GM13977 (cell line): ENCODE measurements at places on chromosomes 4 and X.

DNA sequence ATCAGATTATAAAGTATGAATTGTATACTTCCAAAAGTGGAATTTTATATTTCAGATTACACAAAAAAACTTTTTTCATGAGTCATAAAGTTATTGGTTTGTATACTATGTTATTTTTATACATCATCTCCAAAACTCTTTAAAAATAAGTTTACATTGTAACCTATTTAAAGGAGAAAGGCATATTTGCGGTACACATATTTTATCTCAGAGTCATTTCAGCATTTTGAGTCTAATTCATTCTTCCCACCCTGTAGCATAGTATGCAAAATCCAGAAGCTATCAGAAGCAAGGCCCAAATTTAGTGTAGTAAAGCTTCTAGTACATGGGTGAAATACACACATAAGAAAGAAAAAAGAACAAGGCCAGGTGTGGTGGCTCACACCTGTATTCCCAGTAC lies 80.3 kb downstream of the AWAT2 start:
- no peak for DNase-seq

- DNase-seq, result peak; percentile 36
These were observed 1.1 kb downstream of the PCSK1N start for GRCh38 chrX:48834383-48834709.

- no peak for DNase-seq
These were observed 63.3 kb downstream of the TBC1D14 start for GRCh38 chr4:6972911-6973310.

DNA sequence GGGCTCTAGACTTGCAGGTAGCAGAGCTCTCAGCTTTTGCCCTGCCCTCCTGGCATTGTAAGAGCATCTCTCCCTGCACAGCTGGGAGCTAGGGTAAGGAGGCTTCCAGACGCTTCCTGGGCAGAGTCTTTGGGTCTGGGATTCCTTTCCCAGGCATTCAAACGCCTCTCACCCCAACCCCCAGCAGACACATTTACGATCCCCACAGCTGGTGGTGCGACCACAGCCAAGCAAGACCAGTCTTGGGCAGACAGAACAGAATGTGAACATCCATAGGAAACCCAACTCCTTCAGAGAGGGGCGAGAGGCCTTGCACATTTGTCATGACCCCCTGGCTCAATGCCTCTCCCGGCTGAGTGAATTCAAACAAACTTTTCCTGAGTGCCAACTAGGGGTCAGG lies 38.1 kb upstream of the CD99L2 start:
- DNase-seq, result no peak

- DNase-seq, result no peak
These were observed 35.7 kb downstream of the MAGEB17 start for GRCh38 chrX:16202943-16203342.

- no peak for DNase-seq
These were observed 150.3 kb upstream of the TECRL start for GRCh38 chr4:64559571-64559970.

GRCh38 chr4:26022346-26023202 lies 108.6 kb downstream of the SMIM20 start:
- no peak for DNase-seq

GRCh38 chrX:41875142-41875541 lies 48.2 kb downstream of the CASK start:
- no peak for DNase-seq

GRCh38 chr4:25859429-25860148 lies 3.2 kb downstream of the SEL1L3 start:
- peak; percentile 60 for DNase-seq

DNA sequence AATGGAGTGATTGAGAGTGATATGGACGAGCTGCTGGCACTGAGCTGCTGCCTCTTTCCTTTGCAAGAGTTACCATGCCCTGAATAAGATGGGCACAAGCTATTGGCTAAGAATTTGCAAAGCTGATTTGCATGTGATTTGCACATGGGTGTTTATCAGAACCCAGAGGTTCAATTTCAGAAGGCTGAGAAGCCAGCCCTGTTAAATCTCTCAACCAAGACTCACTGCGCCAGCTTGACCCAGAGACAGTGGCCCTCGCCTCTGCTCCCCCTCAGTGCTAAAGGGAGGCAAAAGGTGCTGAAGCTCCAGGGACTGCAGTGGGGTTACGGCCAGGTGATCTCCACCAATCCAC lies 701 bp downstream of the ARHGAP4 start:
- DNase-seq, result no peak

DNA sequence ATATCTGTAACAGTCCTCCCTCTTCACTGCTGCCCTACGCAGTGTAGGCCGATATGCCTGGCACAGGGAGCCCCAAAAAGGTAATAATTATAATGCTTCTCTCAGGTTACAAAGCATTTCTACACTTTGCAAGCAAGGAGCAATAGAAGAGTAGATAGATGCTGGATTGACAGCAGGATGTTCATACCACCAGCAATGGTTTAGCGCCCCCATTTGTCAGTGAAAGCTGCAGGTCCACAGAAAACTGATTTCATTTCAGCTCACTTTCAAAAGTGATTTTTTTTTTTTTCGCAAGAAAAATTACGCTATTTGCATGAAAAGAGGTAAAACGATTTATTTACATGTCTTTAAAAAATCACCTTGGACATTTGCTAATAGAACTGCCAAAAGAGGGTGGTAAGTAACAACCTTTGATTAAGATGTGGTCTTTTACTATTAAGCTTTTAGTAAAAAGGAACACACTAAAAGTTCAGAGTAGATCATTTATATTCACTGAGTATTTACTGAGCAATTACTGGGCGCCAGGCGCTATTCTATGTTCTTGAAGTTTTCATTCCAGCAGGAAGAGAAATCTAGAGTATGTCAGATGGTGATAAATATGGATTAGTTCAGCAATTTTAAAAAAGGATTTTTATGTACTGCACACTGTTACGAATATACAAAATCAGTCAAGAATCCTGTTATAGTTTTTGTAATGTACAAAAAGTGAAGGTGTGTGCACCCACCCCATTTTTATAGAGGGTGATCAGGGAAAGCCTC lies 34.4 kb downstream of the HPF1 start:
- DNase-seq, result no peak

DNA sequence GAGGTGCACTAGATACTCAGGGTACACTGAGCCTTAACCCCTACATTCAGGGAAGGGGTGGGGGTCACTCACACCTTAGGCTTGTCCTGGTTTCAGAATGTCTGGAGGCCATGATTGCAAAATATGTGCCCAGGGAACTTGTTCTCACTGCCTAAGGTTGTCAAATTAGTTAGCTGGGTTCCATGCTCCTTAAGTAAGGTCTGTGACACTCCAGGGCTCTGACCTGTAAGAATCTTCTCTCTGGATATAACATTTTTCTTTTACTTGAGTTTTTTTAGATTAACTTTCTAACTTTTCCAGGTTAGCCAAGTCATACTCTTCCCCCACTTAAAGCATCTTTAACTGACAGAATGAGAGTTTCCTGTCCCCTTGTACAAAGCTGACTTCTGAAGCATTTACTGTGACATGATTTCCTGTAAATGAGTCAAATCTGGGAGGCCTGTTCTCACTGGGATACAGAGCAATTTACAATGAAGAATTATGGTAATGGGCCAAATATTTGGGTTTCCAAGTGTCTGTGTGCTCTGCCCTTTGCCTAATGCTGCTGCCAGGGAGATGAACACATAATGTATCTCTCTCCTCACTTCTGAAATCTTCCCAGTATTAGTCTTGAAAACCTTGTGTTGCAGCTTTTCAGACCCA lies 101.7 kb downstream of the GATB start:
- DNase-seq, result no peak

DNA sequence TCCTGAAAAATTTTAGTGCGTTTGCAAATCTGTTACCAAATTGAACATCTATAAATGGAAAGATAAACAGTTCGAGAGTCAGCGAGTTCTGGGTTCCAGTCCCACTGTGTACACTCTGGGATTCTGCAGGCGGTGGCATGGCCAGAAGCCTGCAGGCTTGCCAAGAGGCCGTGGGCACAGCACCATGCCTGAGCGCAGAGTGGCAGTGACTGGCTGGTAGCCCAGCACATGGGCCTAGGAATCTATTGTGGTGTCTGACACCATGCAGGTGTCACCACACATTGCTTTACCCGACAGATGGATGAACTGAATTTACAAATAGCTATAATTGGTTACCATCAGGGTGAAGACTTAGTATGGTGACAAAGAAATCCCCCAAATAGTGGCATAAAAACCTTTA lies 71.7 kb upstream of the TLR3 start:
- DNase-seq, result no peak

DNA sequence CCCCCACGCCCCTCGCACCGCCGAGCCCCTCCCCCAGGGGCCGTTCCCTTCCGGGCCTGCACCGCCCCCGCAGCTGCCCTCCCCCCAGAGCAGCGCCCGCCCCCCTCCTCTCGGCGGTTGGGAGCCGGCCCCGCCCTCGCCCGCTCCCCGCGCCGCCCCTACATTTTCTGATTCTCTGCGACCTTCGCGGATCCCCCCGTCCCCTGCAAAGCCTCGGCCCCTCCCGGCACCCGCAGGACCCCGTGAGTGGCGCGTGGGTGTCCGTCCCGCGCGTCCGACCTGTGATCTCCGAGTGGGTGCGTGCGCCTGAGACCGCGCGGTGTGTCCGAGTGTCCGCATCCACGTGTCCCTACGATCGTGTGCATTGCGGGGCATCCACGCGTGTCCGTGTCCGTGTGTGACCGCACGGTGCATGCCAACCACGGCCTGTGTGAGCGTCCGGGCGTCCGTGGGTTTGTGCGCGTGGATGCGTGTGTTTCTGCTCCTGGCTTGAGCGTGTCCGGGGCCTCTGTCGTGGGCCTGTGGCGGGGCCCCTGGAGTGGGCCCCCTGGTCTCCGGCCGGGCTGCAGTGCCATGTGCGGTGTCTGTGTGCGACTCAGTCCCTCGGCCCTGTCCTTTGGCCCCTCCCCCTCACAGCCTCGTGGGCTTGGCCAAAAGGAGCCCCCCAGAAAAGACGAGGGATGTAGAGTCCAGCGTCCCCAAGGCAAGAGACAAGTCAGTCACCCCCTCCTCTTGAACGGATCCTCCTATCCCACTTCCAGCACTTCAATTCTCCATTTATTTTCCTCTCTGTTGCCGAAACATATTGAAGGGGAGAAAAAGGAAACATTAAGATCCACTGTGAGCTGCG lies 8.8 kb upstream of the NKX1-1 start:
- peak; percentile 27 for DNase-seq

DNA sequence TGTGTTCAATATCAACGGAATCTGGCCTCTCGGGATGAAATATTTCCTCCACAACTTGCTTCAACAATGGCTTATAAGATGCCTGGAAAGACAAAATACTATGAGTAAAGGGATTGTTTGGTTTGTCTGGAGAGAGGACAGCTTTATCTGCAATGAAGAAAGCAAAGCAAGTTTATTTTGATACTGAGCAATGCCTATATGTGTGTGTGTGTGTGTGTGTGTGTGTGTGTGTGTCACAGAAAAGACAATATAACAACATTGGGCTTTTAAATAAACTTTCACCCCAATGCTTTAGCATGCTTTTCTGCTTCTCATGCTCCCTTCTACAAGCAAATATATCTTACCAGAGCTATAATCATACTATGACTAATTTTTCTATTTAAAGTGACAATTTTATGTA lies 45.4 kb downstream of the RASL11B start:
- no peak for DNase-seq

DNA sequence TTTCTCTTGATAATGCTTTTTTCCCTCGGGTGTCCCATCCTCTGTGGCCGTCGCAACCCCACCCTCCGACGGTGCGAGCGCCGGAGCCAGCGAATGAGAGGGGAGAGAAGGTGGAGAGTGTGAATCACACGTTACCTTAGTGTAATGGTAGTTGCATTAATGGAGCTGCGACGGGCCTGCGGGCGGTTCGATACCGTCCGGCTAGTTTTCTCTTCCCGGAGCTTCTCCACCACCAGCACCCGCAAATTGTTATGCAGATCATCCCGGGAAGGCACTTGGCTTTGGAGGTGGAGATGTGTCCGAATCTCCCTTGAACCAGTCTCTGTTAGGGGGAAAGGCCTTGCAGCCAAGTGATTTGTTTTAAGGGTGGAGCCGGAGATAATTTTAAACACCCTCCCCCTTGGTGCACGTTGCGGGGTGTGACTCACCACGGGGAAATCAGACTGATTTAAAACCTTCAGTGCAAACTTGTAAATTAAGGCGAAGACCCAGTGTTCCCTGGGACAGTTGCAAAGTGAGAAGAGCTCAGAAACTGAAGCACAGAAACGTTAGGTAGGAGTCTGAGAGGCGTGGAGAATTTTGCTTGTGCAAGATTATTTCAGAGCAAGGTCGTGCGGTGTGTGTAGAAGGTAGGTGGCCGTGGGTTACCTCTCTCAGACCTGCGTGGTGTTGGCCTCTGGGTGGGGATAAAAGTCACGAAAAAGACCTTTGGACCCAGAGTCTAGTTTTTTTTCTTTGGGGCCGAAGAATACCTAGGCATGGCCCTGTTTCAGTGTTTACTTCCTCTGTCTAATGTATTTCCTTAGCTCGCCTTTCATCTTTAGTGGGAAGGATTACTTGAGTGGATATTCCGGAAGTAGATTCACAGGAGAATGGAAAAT lies 1.3 kb downstream of the AFF1 start:
- DNase-seq, result peak; percentile 83

DNA sequence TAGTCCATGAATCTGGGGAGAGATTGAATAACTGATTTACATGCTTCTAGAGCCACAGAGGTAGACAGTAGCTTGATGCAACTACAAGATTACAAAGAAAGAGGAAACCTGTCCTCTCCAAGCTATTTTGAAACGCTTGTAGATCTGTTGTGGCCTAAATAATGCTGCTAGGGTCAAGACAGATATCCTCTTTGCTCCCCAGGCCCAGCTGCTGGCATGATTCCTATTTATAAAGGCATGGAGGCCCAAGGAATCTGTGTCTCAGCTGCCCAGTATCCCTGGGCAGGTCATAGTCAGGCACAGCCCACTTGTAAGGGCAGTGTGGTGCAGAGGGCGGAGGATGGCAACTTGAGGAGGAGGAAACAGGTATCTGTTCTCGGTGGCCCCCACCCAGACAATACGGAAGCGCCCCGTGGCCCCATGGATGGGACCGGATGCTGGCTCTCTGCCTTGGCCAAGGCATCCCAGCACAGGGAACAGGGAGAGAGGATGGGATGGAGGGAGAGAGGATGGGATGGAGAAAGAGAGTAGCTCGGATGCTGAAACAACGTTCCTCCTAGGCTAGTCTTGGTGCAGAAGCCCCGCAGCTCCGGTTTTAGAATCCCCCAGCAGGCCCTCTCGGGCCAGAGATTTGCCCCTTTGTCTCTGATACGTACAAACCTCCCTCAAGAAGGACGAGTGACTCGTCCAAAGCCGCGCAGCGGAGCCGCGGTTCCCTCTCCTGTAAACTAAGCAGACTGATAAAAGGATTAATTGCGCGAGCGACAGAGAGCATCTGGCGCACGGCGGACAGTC lies 767 bp upstream of the SMIM20 start:
- DNase-seq, result peak; percentile 59

DNA sequence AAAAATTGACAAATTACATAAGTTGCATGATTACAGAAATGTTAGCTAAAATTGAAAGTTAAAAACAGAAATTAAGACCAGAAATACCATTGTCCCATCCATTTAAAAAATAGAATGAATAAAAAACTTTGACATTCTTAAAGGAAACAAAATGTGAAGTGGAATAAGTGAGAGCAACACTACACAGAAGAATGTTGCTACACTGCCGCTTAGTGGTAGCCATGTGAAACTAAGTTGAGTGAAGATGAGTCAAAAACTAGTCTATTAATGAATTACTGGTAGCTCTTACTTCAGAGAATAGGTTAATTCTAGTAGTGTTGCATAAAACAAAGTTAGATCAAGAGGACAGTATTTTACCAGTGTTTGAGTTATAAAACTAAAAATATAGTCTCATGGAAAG lies 571.0 kb upstream of the KLHL4 start:
- peak; percentile 20 for DNase-seq
